Activated naive CD4-positive, alpha-beta T cell treated with anti-CD3 and anti-CD28 coated beads, Interleukin-2, amount 50 U/mL, for 72 hours (primary cell): ENCODE measurements at places on chromosomes 5 and 9. TPM values are rescaled to one million over a fixed set of nuclear protein-coding genes. Genes with fewer than 3 reads are reported as not detected.

Gene ANKRD18A
- total RNA-seq, result 9.1 TPM

Gene GFI1B
- not detected for total RNA-seq

Gene TNPO1
- 93.0 TPM for total RNA-seq

Gene OR1Q1
- not detected for total RNA-seq

Gene PCSK1
- total RNA-seq, result not detected

Gene MYOT
- total RNA-seq, result not detected

Gene SLC25A25
- 19.0 TPM for total RNA-seq

Gene NRG2
- not detected for total RNA-seq
